Fibroblast of the aortic adventitia (primary cell): ENCODE measurements at places on chromosomes 4 and X.

- no peak for DNase-seq
Measured at GRCh38 chr4:183320211-183321059, at the start of gene CLDN22. CLDN22 (minus strand) TSS chr4:183320276; CDS start chr4:183320218, 58 bp downstream.

- DNase-seq: peak; percentile 54
Measured at GRCh38 chr4:113584407-113585150, 177.0 kb downstream of the CAMK2D start.

- peak; percentile 77 for DNase-seq
Measured at GRCh38 chr4:40325406-40326019, 9.6 kb upstream of the CHRNA9 start.

- DNase-seq: no peak
Measured at GRCh38 chr4:171484681-171485080, 328.5 kb upstream of the GALNTL6 start.
